ENCODE measurements at places on chromosomes 16 and 17.
A peak's percentile ranks its signal among the peaks of the same experiment; 100 is the strongest.

DNA sequence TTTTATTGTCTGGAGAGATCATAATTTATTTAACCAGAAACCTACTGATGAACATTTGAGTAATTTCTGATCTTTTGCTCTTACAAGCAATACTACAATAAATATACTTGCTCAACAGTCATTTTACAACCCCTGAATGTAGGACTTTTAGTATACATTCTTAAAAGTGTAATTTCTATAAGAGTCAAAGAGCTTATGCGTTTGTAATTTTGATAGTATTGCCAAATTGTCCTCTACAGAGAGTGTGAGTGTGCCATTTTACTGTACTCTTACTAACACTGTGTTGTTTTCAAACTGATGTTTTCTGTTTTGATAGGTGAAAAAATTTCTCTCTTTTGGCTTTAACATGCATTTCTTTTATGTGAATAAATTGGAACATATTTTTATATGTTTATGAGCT, 139.1 kb downstream of the FTO start:
- DNase-seq: no peak

- DNase-seq: peak; percentile 46
These were observed 139.4 kb downstream of the CCDC182 start for GRCh38 chr17:57605675-57606105.

DNA sequence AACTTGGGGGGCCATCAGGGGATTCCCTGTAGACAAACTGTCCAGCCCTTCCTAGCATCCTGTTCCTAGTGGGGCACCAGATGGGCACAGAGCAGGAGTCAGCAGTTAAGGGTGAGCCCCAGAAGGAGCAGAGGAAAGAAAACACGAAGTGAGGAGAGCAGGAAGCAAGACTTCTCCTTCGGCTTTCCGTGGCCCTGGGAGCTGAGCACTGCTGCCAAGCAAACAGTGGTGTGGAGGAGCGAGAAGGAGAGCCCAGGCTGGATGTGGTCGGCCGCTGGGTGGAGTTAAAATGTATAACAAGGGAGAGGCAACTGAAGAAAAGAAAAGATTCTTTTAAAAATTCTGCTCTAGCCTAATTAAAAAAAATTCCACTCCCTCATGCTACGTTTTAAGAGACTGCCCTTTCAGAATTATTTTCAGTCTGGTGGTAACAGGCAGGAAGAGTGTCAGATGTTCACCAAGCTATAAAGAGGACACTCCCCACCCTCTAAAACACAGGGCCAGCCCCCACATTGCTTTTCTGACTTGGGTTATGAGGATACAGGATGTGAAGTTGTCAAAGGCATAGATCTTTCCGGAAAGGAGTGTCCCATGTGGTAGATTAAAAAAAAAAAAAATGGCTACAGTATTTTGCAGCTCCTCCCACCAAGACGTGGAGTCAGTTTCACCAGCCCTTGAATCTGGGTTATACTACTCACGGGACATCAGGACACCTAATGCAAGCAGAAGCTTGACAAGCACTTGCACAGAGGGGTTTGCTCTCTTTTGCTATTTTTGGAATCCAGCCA, 74.9 kb upstream of the ZFHX3 start:
- peak; percentile 65 for DNase-seq

- DNase-seq: no peak
These were observed 31.0 kb upstream of the CNEP1R1 start for GRCh38 chr16:49994006-49994405.

- peak; percentile 48 for DNase-seq
These were observed 174.2 kb downstream of the TANC2 start for GRCh38 chr17:63140255-63140654.

- no peak for DNase-seq
These were observed 887 bp upstream of the EVI2B start for GRCh38 chr17:31314782-31315100.

DNA sequence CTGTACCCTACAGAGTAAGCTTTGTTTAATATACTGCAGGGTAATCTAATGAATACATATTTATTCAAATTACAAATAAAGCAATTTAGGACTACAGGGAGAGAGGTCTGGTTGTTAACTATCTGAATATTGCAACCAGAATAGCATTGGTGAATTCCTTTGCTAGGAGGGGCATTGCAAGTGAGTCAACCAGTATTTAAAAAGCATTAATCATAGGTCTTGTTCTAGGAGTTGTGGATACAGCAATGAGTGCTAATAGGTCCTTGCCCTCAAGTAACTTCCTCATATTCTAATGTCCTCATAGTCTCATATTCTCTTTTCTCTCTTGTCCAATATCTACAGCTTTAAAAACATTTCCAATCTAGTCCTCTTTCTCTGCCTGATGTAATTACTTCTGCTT, 531.4 kb downstream of the CDH11 start:
- DNase-seq: peak; percentile 14

- DNase-seq: no peak
These were observed 82.6 kb downstream of the CDK5R1 start for GRCh38 chr17:32569171-32570080.

DNA sequence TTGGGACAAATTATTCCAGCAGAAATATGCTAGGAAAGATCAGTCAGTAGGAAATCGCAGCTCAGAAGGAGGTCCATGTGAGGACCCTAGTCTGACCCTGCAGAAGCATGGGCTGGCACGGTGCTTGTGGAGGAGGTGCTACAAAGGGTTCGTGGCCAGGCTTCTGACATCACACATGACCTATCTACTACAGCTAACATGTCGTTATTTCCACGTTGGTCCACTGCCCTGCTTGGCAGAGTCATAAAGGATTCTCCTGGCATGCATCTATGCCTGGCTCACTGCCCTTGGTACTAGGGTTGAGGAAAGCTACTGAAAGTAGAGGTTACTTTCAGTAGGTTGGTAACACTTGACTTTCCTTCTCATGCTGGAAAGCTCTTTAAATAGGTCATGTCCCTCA, 118.1 kb upstream of the SHISA6 start:
- DNase-seq: no peak

GRCh38 chr16:59048876-59049275, 314.8 kb upstream of the GOT2 start:
- no peak for DNase-seq

DNA sequence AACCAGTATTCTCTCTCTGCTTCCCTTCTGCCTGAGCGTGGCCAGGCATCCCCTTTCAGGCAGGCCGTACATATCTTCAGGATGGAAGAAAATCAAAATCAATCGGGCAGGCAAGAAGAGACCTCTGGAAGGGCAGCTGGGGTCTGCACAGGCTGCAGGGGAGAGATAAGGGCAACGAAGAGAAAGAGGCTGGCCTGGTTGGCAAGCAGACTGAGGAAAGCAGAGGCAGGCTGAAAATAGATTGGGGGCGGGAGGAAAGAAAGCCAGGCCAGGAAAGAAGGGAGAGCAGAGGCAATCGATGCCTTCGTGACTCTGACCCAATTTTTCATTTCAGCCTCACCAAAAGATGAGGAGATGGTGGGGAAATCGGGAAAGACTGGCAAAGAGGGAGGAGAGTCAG, 18.1 kb downstream of the PIPOX start:
- DNase-seq: peak; percentile 51

DNA sequence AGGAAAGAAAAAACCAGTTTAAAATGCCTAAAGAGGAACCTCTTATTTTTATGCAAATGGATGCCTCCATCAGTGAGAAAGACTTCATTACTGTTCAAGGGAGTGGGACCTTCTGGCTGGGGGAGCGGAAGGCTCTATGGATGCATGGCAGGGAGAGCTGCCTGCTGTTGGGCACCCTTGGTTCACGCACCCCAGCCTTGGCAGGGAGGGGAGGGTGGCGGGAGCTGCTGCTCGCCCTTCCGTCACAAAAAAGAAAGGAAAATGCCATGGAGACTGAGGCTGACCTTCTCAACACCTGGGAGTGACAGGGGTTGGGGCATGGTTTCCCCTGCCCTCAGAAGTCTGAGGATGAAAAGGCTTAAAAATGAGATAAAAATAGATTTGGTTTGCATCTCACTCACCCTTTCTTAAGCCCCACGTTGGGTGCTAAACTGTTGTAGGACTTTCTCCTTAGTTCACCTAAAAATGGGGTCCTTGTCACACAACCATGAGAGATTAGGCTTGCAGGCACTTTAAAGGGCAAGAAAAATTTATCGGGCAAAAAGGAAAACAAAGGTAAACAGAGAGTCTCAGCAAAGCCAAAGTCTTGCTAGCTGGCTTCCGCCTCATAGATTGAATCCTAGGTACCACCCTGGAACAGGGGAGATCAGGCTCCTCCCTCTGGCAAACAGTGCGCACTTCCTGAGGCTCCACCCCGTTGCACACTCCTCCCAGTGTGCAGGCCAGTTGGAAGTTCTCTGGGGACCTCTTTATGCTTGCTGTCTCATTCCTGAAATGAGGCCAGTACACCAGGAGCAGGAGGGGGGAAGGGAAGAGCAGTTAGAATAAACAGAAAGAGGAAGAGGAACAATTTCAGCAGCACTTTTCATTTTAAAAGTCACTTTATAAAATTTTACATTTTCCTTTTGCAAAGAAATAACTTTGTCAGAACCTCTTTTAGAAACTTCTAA, 31.6 kb downstream of the PHKB start:
- DNase-seq: peak; percentile 34

- no peak for DNase-seq
These were observed 5.6 kb downstream of the GSG1L start for GRCh38 chr16:28057949-28058348.

DNA sequence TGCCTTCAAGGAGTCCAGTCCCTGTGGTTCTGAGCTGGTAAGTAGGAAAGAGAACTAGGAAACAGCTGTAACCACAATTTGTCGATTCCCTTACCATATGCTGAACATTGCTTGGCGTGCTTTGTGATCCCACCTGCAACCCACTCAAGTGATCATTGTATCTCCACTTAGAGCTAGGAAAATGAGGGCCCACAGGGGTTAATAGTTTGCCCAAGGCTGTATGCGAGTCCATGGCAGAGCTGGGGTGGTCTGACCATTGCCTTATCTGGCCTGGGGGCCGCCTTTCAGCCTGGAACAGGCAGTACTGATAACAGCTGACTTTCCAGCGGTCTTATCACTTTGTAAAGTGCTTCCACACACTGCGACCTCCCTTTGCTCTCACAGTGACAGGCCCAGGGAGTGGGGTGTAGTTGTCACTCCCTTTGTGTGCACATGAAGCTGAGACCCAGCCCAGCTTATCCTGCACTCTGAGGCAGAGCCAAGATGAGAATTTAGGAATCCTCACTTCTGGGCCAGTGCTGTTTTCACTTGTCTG, 9.8 kb downstream of the MYL4 start:
- DNase-seq: no peak

DNA sequence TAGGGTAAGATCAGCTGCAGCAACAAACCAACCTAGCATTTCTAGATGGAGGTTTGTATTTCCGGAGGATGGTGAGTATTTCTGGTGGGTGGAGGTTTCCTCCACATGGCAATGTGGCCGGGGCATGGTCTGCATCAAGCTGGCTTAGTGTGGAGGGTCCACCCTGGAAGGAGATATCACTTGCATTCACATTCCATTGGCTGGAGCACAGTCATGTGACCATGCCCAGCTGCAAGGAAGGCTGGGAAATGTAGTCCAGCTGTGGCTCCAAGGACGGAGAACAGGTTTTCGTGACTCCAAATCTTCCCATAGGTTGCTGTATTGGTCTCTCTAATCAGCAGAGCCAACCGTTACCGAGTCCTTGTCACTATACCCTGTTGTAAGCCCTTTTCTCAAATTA, 68.7 kb downstream of the RAI1 start:
- DNase-seq: peak; percentile 62

DNA sequence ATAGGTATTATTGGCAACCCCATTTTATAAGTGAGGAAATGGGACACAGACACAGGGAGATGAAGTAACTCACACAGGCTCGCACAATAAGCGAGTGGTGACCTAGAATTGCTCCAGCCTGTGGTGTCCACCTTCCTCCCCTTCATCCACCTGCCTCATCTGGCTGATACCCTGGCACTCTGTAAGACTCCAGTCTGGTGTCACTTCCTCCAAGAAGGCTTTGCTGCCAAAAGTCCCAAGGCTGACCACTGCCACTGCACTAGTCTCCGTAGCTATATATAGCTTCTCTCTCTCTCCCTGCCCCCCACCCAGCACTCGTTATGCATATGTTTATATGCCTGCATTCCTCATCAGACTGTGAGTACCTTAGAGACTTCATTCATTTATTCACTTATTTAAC, 66.1 kb upstream of the SREBF1 start:
- no peak for DNase-seq

GRCh38 chr16:70429888-70430666, 8.8 kb downstream of the ST3GAL2 start:
- DNase-seq: no peak
